Fibroblast of skin of left biceps (primary cell): ENCODE measurements at places on chromosomes 11 and 22.

DNA sequence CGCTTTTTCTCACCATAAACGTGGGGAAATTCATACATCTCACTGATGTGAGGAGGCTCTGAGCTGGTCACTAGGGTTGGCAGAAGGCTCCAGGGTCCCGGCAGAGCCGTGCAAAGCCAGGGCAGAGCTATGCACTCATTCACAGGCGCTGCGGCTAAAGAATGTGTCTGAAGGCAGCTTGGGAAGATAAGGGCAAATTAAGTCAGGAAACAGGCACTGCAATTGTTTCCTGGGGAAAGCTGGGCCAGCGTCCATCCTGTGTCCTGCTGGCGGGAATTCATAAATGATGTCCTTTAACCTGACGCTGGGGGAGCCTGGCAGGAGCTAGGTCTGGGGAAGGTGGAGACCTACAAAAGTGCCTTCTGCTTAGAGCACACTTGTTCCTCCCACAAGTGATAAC lies 27.6 kb downstream of the PKNOX2 start:
- DNase-seq, result no peak

DNA sequence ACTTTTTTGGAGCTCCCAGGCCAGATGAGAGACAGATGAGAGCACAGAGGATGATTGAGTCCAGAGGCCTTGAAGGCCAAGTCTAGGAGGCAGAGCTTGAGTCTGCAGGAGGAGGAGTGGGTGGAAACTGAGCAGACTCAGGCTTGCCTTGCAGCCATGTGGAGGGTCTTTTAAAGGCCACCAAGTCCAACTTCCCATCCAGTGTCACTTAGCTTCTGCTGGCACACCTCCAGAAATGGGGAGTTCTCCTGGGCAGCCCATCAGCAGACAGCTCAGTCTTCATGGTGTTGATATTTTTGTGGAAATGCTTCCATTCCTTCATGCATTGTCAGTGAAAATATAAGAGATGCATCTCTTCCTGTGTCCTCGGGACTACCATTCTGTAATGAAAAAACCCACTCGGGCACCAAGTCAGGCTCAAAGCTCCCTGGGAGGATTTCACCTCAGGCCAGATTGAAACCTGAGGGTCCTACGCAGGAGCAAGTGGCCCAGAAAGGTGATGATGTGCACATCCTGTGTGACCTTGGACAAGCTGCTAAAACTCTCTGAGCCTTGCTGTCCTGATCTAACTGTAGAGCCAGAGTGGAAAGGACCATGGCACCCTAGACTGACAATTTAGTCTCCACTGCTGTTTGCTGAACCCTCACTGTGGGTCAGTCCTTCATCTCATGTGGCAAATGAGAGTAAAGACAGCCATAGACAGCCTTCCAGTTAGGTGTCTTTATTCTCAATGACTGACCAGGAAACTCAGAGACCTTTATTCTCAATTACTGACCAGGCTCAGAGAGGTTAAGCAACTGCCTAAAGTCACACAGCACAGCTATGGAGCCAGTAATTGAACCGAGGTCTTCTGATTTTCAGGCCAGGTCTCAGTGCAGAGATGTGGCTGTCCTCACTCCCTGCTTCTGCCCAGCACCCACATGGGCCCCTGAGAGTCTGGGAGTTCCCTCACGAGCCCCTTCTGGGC lies 2.9 kb upstream of the LRRC32 start:
- DNase-seq, result no peak

DNA sequence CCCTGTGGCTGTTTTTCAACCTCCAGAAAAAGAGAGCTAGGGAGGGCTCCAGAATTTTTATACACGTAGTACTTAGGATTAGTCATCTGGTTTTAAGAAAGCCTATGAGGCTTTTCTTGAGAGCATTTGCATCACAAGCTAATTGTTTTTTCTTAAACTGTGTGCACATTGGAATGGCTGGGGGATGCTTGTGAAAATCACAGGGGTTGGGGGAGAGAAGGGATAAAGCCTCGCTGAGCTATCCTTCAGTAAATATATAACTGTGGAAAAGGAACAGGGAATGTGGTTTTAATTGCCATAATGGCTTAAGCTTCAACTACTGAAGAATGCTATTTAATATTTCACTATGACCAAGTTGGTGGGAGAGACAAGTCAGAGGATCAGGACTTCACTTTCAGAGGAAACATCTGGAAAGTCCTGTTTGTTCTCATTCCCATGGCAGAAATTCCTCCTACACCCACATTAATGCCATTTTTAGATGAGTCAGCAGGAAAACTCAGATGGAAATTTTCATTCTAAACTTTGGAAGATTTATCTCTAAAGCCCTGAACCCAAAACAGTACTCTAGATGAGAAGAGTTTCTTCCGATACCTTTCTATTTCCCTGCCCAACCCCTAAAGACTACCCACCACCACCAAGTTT lies 591.3 kb downstream of the LRRC4C start:
- peak; percentile 24 for DNase-seq

GRCh38 chr22:35523167-35523947 lies 17.3 kb upstream of the RASD2 start:
- no peak for DNase-seq

- DNase-seq, result no peak
Observed at GRCh38 chr11:94217705-94218104, 86.7 kb upstream of the IZUMO1R start.

GRCh38 chr22:25453557-25453956 lies 110.9 kb upstream of the GRK3 start:
- no peak for DNase-seq

GRCh38 chr11:23181022-23181807 lies 320.9 kb upstream of the CCDC179 start:
- DNase-seq, result no peak

GRCh38 chr11:2530855-2531200 lies 86.0 kb downstream of the KCNQ1 start:
- DNase-seq, result no peak

DNA sequence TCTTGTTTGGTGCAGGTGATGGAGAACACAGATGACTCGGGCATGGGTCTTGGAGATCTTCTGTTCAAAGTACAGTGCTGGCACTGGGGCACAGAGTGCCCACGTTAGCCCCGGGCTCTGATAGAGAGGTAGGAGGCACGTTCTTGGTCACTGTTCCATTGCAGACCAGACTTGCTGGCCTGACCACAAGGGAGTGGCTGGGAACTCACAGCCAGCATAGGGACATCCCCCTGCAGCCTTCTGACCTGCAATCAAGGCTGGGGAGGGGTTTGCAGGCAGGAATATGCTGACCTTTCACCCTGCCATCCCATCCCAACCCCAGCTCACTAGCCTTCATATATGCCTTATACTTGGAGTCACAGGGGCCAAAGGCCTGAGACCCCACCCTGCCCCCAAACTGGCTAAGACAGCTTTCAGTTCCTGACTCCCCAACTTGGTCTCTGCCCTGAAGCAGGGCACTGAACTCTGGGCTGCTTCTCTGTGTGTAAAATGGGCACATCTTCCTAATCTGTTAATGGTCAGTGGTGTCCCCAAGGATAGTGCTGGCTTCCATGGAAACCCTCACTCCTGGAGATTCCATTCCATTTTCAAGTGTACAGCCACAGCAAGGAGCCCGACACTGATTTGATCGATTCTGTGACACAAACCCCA lies 4.6 kb downstream of the MRPL49 start:
- DNase-seq, result no peak

DNA sequence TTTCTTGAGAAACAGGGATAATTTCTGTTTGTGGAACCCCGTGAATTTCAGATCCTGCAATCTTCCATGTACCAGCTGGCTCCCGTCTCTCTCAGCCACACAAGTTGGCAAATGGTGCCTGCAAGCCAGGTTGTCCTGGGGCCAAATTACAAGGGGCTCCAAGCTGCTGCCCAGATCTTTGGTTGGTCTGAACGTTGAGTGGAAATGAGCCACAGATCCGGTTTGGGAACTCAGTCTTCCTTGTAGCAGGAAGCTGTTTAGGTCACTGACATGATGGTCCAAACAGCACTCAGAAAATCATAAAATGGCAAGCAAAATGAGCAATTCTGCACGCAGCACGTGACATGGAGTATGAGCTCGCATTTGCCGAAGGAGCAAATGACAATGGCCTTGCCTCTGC lies 1496.4 kb downstream of the TBC1D22A start:
- DNase-seq, result no peak

GRCh38 chr11:69808667-69809086 lies 10.5 kb downstream of the FGF3 start:
- DNase-seq, result peak; percentile 27

DNA sequence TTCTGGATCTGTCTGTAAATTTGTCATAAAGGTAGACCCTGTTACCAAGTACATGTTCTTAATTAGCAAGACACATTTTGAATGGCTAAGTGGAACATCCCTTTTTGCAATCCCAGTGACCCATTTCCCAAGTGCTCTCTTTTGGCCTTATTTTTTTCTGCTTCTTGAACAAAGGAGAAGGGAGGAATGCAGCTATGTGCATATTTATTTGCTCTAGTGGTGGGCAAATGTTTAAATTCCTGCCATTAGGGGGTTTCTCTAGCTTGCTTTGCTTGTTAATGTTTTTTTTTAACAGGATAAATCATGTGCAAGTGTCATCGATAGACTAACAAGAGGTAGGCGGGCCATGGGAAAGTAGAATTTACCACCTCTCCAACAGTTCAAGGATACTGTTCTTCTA lies 135.7 kb downstream of the COMMD9 start:
- no peak for DNase-seq

DNA sequence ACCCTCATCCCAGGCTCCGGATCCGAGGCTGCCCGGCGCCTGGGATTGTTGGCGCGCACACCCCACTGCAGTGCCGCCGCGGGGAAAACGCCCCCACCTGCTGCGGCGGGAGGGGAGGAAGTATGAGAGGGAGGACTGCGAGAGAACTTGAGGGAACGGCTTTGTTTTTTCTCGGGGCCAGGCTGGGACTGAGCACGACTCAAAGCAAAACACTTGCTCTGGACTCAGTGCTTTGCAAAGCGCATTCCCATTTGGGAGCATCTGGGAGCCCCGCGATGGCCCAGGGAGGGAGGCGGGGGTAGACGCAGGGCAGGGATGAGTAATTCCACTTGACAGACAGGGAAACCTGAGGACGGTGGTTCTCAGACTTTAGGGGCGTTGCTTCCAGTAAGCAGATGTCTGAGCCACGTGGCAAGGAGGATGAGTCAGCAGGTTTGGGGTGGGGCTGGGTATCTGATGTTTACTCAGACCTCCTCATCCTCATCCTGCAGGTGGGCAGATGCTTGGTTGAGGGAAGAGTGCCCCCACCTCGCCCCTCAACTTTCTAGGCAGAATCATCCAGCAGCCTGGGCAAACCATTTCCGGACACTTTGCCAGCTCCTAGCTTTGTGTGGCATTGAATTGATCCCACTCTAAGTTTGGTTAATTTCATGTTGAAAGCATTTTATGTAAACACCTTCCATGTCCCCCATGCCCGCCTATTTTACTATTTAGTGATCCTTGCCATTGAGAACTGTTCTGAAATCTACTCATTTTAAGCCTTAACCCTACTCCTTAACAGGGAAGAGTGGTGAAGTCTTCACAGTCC lies 1.5 kb downstream of the MIAT start:
- DNase-seq, result peak; percentile 78
